ENCODE measurements at places on chromosomes 5 and 9. TPM values are rescaled to one million over a fixed set of nuclear protein-coding genes. Genes with fewer than 3 reads are reported as not detected.

Gene FAM221B
- not detected for total RNA-seq

Gene ZNF483
- 2.7 TPM for total RNA-seq

Gene LCN1
- not detected for total RNA-seq

Gene GPR150
- 0.82 TPM for total RNA-seq

Gene ANXA2R
- total RNA-seq: 11.2 TPM

Gene SLC36A3
- total RNA-seq: not detected

Gene SLC22A4
- 25.0 TPM for total RNA-seq

Gene LHX2
- not detected for total RNA-seq
